ENCODE measurements at places on chromosomes 2 and 18.
A peak's percentile ranks its signal among the peaks of the same experiment; 100 is the strongest.

GRCh38 chr2:224378701-224379097 is 23.2 kb downstream of the FAM124B start:
- DNase-seq = no peak

- DNase-seq = peak; percentile 32
Observed at GRCh38 chr2:178241844-178242551, 47.7 kb downstream of the OSBPL6 start.

DNA sequence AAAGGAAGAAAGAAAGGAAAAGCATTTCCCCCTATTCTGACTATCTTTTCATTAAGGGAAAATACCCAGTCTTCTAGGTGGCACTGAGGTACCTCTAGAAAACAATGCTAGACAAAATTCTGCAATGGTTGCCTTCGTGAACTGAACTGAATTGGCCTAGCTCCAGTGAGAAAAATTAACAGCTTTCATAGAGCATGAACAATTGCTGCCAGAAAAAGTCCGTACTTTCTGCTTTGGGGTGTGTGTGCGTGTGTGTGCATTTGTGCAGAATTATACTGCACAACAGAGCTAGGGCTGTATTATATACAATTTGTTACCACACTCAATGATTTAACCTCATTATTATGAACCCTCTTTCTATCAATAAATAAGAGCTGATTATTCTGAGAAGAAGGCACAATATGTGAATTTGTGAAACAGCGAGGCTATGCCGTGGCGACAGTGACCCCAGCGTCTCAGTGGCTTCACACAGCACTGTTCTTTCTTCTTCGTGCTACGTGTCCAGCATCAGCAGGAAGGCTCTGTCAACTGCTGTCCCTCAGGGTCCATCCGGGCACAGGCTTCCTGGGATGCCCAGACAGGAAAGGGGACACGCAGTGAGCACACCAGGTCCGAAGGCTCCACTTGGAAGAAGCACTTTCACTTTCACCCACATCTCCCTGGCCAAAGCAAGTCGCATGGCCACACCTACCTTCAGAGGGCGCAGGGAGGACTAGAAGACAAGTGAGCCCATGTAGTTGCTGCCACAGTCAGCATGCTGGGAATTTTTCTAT is 47.5 kb downstream of the PTGR3 start:
- peak; percentile 2 for DNase-seq

- peak; percentile 72 for DNase-seq
Observed at GRCh38 chr18:832085-832681, 20.1 kb upstream of the YES1 start.

DNA sequence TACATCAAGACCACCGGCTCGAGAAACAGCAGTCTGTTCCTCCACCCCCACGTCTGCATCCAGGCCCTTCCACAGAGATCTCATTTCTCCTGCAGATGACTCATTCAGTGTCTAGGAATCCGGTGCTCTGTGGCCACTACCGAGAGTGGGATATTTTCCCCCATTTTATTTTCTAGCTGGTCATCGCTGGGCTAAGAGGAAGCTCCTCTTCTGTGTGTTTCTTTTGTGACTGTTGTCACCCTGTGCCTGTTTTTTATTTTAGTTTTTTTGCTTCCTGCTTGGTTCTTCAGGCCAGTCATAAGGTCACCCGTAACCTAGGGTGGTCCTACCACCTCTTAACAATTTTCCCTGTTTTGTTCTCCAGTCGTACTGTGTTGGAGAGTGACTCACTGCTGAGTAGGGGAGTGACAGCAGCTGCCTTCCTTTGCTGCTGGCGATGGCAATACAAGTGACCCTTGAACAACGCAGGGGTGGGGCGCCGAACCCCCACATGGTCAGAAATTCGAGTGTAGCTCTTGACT is 6.7 kb downstream of the RAMP1 start:
- peak; percentile 37 for DNase-seq

DNA sequence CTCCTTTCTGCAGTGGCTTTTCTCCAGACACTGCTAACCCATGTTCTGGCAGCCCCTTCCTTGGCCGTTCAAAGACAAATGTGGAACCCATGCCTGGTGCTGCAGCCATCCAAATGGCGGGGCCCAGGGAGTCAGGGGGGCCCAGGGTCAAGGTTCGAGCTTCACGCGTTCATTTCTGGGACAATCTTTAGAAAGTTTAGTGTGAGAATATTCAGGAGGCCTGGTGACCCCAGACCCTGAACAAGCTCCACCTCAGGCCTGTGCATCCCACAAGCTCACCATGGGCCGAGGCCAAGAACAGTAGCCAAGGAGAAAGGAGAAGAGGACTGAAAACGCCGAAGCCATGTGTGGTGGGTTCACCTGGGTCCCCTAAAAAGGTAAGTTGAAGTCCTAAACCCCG is 54.4 kb downstream of the ANKMY1 start:
- DNase-seq = no peak

DNA sequence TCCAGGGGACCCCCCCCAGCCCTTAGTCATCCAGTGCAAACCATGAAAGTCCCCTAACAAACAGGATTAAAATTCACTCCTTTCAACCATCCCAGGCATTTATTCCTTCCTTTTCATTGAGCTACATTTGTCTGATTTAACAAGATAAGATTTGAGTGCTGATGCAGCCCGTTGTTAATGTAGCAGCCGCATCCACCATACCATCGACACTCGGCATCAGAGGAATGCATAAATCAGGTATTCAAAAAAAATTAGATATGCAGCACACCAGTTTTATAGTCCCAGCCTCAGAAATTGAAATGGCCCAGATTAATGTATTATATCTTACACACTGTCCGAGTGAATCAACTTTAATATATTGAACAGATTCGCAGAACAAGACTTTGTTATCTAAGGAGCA is 676.5 kb upstream of the FANCL start:
- no peak for DNase-seq

DNA sequence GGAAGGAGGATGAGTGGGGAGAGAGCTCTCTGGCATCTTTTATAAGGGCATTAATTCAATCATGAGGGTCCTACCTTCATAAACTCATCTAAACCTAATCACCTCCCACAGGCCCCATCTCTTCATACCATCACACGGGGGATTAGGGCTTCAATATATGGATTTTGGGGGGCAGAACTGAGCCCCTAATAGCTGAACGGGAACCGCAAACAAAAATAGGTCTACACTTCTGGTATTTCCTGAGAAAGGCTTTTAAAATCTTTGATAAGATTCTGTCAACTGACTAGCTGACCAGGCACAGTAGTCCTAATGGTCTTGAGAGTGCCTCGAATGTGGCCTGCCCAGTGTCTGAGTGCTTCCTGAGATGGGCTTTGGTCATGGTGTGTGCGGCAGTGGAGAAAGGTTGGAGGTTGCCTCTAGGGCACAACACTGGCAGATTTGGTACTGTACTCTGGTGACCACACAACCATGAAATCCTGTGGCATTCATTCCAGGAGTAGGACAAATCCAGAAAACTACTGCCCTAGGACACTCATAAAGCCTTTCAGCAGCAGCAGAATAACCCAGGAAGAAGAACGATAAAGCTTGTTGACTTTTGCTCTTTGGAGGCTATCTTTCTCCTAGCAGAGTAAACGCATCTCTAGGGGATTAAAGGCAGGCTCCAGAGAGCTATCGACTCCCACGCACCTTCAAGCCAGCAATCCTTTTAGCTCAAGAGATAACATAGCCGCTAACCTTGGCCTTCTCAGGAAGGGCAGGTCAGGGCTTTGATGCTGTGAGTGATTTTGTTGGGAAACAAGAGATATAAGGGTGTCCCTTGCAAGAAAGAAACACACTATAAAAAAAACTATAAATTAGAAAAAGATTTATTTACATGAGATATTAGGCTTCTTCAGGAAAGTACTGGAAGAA is 12.3 kb upstream of the APOB start:
- DNase-seq = no peak

GRCh38 chr2:1488181-1488671 is 75.0 kb downstream of the TPO start:
- DNase-seq = no peak

DNA sequence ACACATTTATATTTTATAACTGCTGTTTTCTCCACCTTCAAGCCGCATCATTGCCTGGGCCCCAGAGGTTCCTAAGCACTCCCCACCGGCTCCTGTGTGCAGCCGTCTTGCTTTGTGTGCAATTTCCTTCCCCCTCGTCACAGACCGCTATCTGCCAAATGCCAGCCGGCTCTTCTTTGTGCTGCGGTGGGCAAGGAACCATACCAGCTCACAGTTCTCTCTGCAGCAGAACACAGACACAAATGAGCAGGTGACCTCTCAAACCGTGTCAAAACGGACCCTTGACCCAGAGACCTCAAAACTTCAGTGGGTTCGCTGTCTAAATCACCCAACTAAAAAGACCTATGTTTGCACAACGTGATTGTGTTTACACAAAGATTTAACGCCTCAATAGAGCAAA is 58.2 kb downstream of the KLF7 start:
- DNase-seq = no peak

- DNase-seq = no peak
Observed at GRCh38 chr2:98882971-98883779, 52.9 kb downstream of the CRACDL start.

- DNase-seq = no peak
Observed at GRCh38 chr2:138841459-138841858, 61.3 kb upstream of the NXPH2 start.

DNA sequence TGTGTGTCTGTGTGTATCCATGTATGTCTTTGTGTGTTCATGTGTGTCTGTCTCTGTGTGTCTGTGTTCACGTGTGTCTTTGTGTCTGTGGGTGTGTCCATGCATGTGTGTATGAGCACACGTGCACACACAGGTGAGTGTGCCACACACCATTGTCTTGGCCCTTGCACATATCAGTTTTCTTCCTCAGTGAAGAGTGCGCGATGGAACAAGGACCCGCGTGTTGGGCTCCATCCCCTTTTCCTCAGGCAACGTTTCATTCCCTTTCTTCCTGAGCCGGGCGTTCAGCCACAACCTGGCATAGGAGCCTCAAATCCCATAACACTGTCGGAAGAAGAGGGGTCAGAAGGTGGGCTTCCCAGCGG is 74.3 kb downstream of the PTGR3 start:
- no peak for DNase-seq

DNA sequence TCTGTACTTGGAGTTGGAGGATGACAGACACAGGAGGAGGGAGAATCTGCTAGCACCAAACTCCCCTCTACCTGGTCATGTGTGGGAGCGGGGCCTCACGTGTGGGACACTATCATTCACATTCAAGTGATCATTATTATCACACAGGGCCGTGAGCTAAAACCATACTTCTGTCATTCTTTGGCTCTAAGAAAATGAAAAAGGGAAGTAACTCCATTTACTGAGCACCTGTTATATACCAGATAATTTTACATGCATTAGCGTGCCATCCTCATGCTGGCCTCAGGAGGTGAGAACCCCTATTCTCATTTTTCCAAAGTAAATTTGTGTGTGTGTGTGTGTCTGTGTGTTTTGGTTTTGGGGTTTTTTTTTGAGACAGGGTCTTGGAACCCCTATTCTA is 150.1 kb downstream of the GLI2 start:
- no peak for DNase-seq

DNA sequence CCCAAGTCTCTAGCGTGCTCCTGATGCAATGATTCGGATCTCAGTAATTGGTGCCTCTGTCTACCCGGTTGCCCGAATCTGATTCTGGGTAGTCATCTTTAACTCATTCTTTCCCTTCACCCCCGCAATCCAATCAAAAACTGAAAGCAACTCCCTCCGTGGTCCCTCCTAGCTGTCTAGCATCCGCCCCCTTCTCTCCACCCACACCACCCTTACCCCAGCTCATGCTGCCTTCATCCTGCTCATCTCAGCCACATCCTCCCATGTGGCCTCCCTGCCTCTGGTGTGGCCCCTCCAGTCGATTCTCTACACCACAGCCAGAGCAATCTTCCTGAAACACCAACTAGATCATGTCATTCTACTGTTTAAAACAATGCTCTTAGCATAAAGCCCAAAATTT is 62.3 kb downstream of the TTC32 start:
- DNase-seq = no peak

- DNase-seq = peak; percentile 63
Observed at GRCh38 chr2:231674587-231675338, 33.6 kb upstream of the PTMA start.

GRCh38 chr2:142130111-142131009 is 456 bp downstream of the LRP1B start:
- DNase-seq = no peak

DNA sequence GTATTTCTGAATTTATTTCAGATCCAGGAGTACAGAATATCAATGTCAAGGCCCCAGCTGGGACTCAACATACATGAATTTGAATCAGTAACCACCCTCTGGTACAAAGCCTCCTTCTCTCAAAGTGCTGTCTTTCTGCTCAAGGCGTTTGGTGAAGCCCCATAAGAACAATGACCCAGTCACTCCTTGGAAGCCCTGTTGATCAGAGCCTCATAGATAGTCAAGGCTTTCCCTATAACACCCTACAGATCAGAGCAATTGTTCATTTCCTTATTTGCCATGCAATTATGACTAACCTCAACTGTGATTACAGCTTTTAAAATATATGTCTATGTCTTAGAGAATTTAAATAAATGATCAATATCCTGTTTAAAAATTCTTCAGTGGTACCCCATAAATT is 159.1 kb upstream of the CREB1 start:
- DNase-seq = no peak

All from SW480 (cell line).